ENCODE measurements at places on chromosomes 6 and 20.

- no peak for DNase-seq
Observed at GRCh38 chr20:53757472-53757913, 163.9 kb upstream of the ZNF217 start.

- no peak for DNase-seq
Observed at GRCh38 chr6:37980222-37980595, 160.7 kb downstream of the ZFAND3 start.

GRCh38 chr6:37137201-37138090, 32.5 kb upstream of the PIM1 start:
- DNase-seq = peak; percentile 91

DNA sequence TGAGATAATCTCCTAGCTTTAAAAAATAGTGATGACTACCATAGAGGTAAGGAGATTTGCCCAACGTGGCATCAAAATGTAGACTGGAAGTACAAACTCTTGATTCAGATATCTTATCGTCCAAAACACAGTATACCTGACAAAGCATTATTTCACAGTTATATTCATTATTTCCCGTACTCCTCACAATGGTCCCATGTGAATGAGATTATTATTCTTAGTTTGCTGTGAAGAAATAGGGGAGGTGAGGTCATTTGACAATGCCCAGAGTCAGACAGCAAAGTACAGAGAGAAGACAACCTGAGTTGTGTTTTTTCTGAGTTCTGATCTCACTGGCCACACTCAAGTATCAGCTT, 1.2 kb upstream of the TFB1M start:
- no peak for DNase-seq

DNA sequence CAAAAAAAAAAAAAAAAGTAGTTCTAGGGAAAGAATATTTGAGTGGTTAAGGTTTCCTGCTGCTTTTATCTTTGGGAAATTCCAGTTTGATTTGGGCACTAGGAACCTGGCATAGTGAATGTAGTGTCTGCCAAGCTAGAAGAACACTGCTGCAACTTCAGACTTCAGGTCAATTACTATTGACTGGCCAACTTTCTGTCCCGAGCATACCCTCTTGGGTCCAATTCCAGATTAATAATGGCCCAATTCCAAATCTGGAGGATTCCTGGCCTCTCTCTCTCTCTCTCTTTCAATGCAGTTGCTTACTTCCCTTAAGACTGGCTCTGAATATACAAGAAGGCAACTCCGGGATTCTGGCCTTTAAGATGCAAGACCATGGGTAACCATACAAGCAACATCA, 74.9 kb downstream of the ANKEF1 start:
- no peak for DNase-seq

DNA sequence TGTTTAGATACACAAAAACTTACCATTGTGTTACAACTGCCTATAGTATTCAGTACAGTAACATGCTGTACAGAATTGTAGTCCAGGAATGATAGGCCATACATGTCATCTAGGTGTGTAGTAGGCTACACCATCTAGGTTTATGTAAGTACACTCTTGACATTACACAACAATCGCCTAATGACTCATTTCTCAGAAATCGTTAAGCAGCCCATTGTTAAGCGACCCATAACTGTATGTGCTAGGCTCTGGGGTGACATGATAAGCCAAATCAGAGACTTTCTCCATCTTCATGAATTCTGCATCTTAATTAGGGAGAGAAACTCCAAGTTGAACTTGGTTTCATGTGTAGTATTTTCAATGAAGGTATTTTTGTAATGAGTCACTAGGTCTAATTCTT, 17.2 kb downstream of the STK35 start:
- DNase-seq = no peak

DNA sequence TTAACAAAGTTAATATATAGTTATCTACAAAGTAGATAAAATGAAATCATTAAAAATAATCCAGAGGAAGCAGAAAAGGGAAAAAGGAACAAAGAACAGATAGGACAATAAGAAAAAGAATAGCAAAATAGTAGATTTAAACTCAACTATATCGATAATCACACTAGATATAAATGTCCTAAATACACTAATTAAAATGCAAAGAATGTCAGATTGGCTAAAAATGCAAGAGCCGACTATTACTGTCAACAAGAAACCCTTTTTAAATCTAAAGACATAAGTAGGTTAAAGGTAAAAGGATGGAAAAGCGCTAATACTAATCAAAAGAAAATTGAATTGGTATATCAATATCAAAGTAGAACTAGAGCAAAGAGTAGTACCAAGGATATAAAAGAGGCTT, 164.8 kb upstream of the AKAP12 start:
- DNase-seq = no peak

GRCh38 chr6:34149831-34150400, 4.0 kb upstream of the GRM4 start:
- DNase-seq = no peak

DNA sequence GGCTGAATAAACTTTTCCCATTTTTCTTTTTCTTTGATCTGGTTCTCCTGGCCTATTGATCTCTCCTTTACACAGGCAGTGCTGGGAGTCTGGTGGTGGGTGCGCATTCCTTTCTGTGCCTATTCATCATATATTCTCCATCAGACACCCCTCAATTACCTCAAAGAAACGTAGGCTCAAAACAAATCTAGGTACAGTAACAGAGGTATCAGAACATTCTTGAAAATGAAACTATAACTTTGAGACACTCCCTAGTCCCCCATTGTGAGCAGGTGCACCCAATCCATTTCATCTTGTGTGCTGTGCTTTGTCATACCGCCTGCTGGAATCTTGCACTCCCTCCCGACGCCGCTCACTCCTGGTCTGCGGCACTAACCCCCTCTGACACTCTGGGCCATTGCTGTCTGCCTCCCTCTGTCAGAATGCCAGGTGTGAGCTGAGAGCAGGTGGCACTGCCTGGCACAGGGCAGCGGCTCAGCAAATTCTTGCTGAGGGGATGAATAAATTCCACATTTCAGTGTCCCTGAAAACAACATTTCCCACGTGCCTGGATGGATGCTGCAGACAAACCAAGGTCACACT, 303.4 kb upstream of the EXOC2 start:
- DNase-seq = no peak

DNA sequence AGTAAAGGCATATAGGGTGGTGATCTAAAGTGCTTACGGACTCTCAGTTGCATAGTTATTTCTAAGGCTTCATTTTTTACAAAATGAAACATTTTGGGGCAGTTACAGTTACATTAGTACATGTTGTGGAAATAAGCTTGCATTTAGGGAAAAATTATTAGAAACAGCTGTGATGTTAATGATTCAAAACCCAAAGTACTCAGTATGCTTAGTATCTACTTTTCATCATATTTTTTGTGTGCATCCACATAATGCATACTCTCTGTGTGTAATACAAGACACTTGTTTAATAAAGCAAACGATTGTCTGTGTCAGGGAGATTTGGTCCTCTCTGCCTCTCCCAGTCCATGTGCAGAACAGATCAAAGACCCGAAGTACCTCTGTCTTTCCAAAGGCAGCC, 11.4 kb upstream of the TBX18 start:
- DNase-seq = no peak

DNA sequence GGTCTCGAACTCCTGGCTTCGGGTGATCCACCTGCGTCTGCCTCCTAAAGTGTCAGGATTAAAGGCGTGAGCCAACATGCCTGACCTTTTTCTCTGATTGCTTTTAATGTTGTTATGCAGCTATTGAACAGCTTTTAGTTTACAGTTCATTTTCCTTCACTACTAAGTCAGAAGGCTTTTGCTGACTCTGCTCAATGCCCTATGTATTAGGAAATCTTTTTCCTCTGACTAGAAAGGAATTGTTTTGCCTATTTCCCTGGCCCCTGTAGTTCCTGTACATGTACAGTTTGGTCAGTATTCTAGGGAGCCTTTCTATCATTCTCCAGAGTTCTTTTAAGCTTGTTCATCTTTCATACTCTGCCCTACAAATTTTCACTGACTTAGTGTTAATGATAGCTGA, 280.2 kb downstream of the CDKAL1 start:
- DNase-seq = no peak

GRCh38 chr6:83417880-83418663, 12.8 kb downstream of the ME1 start:
- peak; percentile 50 for DNase-seq

DNA sequence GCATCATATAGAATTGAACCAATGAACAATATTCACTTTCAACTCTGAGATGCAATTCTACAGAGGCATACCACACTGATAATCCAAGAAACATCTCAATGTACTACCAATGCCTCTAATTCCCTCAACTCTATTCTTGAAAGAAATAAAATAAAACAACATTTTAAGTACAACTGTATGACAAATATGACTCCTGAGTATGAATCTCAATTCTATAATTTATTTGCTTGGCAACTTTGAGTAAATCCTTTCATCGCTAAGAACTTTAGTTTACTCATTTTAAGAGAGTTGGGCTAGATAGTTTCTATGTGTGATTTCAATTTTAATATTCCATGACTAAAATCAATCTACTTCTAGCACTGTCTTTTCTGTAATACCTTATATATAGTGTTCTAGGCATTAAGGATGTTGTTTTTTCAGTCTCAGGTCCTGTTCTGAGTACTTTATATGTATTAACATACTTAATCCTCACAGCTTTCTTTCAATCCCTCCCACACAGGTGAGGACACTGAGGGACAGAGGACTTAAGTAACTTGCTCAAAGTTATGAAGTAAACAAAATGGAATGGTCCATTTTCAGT, 33.4 kb downstream of the GOPC start:
- DNase-seq = no peak

GRCh38 chr6:41791984-41792383, 4.5 kb downstream of the TOMM6 start:
- DNase-seq = no peak

DNA sequence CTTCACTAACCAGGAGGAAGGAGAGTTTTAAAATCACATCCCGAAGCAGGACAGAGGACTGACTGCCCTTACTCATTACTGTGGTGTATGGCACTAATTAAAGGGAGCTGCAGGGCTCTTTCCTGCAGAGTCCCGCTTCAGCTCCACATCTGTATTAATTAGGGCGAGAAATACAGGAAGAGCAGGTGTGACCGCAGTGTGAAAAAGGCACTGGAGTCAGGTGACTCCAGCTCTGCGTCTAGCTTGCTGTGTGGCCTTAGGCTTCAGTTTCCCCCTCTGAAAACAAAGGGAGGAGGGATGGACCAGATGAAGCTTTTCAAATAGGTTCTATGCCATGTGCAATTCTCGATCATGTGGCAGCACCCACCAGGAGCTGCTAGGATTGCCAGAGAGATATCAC, 34.0 kb downstream of the KIAA1755 start:
- no peak for DNase-seq

GRCh38 chr20:25514747-25515340, 70.5 kb downstream of the NINL start:
- DNase-seq = no peak

- DNase-seq = no peak
Observed at GRCh38 chr20:47981222-47981621, 195.9 kb upstream of the SULF2 start.

DNA sequence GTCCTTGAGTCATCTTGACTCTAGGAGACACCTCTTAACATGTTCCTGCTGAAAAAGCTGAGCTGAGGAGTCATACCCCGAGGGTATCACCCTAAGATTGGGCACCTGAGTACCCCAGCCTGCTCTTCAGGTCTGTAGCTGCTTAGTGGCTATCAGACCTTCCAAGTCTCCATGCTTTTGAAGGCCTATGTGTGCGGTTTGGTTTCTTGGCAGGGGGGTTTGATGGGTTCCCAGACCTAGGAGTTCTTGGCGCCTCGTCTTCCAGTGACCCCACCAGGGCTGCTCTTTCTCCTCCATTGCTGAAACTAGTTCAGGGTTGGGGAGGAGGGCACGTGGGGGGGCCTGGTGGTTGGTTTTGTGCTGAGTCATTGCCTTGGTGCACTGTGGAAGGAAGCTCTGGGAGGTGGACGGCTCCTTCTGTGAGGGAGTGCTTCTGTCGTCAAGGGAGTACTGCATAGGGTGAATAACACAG, 20.1 kb downstream of the IGF2R start:
- DNase-seq = no peak

GRCh38 chr6:168637834-168638233, 196.8 kb downstream of the SMOC2 start:
- DNase-seq = no peak

- DNase-seq = no peak
Observed at GRCh38 chr20:48015141-48015910, 230.0 kb upstream of the SULF2 start.

DNA sequence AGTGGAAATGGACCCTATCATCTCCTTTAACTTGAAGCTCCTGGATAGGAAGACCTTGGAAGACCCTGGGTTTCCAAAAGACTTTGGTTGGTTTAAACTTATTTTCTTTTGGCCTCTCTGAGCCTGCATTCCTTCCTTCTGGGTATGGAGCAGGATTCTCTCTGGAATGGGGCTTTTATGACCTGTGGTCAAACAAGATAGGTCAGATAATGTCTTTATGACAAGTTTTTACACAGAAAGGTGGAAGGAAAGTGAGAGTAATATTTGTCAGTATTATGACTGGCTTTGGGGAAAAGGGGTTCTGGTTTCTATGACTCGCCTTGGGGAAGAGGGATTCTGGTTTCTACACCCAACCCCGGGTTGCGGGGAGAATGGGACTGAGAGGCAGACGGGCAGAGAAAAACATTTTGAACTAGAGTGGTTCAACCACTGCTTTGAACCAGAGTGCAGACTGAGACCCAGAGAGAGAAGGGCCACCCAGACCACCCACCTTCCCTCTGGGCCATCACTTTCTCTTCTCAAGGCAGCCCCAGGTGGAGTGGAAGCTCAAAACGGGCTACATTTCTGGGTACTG, 37.6 kb upstream of the KCNK5 start:
- DNase-seq = no peak

GRCh38 chr20:36779656-36780025, 6.1 kb upstream of the DSN1 start:
- DNase-seq = no peak

DNA sequence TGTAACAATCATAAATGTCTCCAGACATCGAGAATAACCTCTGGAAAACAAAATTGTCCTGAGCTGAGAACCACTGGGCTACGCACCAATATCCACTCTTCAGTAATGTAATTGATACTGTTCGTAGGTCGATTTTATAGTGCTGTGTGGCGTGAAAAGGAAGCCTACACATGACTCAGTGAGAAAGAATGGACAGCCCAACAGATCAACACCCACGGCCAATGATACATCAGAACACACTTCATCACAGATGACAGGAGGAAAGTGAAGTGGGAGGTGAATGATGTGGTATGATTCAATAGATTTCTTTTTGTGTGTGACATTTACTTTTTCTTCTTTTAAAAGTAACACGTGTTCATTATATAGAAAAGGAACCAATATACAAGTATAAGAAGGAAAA, 93.5 kb downstream of the RPS12 start:
- DNase-seq = no peak

DNA sequence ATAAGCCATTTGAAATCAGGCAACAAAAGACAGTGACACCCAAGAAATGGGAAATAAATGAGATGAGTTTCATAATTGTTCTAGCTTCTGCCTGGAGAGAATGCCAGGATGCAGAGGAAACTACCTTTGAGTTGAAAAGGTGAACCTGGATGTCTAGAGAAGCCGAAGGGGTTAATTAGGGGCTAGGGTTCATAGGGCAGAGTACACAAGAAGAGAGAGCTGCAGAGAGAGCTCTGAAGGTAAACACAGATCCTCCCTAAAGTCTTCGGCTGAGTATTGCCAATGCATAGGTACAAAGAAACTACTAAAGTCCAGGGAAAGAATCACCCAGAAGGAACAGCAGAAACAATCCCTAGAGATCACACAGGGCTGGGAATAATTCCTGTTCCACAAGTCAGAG, 119.7 kb upstream of the BEND3 start:
- DNase-seq = no peak

Measured in glomerular endothelial cell (primary cell).